Stimulated activated CD4-positive, alpha-beta T cell treated with anti-CD3 and anti-CD28 coated beads, Interleukin-1b, Interleukin-23, amount 100 ng/mL, for 1 hour (primary cell): ENCODE measurements at places on chromosomes 3 and 15.

DNA sequence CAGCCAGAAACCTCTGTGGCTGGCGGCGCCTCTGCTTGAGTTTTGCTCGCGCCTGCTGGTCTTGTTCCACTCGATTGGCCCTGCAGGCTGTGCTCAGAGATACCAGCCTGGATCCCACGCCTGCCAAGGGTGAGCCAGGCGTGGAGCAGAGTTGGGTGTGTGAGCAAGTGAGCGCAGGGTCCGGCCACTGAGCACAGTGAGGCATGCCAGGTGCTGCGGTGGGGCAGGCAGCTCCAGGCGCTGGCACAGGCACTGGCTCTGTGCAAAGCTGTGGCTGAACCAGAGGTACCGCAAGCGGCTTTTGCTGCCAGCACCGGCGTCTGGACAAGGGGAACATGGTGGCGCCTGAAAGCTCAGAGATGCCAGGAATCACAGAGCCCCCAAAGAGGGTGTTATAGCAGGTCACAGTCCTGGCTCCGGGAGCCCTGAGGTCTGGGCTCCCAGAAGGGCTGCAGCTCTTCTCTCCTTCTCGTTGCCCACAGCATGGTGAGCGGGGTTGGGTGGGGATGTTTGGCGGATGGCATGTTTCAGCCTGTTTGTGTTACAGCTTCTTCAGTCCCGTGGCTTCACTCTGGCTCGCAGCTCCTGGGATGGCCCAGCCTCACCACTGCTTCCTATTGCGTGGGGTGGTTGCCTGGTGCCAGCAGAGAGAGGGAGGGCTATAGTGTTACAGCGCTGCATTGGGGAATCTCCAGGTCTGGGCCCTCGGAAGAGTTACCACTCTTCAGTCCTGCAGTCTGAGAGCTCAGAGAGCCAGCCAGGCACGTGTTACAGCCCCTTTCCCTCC, 73.9 kb downstream of the NR1D2 start:
- no peak for DNase-seq

DNA sequence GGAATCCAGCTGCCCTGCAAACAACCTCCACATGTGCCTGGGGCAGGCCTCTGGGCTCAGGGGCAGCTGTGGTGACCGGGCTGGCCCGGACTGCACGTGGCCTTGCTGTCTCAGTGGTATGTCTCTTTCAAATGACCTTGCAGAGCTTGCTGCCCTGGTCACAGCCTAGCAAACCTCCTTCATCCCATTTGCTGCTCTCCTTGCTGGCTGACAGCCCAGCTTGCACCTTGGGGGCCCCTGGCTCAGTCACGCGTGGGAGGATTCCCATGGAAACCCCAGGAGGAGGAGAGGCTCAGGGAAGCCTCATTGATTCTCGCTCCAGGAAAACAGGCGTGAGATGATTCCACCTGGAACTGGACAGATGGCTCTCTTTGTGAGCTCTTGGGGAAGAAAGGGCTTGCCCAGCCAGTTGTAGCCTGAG, 5.6 kb downstream of the SPSB4 start:
- no peak for DNase-seq

- no peak for DNase-seq
These were observed 546.1 kb downstream of the NTRK3 start for GRCh38 chr15:87710406-87710805.

- peak; percentile 17 for DNase-seq
These were observed 1.1 kb upstream of the EPHA6 start for GRCh38 chr3:96813134-96813819.

- no peak for DNase-seq
These were observed 29.6 kb downstream of the UMPS start for GRCh38 chr3:124759666-124760401.

DNA sequence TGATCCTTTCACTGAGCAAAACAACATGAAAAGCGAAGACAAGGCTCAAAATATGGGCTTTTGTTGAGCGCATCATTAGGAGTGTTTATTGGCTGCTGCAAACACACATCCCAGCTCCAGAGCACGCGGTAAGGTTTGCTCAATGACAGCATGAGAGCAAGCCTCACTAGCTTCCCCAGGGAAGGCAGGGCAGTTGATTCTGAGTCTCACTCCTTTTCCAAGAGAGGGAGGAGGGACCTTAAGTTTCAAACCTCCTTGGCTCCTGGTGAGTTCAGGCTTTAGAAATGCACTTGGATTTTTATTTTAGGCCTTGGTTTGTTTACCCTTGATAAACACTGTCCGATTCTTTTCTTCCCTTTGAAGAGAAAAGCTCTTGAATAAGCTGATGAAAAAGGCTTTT, 69.1 kb upstream of the CACNA2D3 start:
- no peak for DNase-seq

DNA sequence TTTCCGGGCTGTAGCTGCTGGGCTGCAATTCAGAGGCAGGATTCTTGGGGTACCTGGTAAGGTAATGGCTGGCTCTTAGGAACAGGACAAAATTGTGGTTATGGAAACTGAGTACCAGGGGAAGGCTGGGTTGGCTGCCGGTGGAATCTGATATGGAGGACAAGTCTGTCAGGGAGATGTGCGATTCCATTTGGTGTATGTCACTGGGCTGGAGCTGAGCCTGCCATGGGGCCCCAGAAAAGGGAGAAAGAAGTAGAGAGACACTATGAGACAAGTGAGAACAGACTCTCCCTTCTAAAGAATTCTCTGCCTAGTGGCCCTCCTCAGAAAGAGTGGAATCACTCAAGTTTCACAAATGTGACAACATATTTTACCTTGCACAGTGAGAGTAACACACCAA, 368.2 kb upstream of the ROPN1 start:
- DNase-seq: no peak

GRCh38 chr15:95669146-95669922, 661.2 kb upstream of the NR2F2 start:
- DNase-seq: no peak

- no peak for DNase-seq
These were observed 326.8 kb downstream of the TBL1XR1 start for GRCh38 chr3:176870451-176870850.

DNA sequence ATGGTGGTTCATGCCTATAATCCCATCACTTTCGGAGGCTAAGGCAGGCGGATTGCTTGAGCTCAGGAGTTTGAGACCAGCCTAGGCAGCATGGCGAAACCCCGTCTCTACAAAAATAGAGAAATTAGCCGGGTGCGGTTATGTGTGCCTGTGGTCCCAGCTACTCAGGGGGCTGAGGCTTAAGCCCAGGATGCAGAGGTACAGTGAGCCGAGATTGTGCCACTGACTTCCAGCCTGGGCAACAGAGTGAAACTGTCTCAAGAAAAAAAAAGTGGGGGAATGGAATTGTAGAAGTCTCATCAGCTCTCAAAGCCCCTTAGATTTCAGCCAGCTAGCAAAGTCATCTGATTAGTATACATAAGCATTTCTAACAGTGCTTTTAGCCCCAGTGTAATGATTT, 33.2 kb downstream of the TIPARP start:
- no peak for DNase-seq

DNA sequence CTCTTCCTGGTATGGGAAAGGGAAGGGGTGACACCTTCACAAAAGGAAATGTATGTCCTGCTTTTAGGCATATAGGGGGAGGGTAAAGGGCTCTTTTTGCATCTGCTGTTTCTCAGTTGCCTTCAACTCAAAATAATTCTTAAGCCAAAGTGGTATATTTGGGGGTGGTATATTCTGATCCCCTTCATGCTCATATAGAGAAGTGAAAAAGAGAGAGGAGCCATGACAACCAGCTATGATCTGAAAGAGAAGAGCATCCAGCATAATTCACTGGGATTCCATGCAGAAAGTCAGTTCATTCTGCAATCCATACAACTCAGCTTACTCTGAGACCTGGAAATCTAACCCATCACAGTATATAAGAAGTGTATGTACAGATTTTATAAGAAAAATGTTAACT, 22.3 kb downstream of the DENND6A start:
- no peak for DNase-seq

- DNase-seq: no peak
These were observed 48.0 kb downstream of the SSUH2 start for GRCh38 chr3:8596321-8597218.

- no peak for DNase-seq
These were observed 49.1 kb upstream of the UTS2B start for GRCh38 chr3:191379446-191379845.
